ENCODE measurements at places on chromosomes 2 and 18. TPM values are rescaled to one million over a fixed set of nuclear protein-coding genes. Genes with fewer than 3 reads are reported as not detected.

The ZNF385B gene
- total RNA-seq, result 34.0 TPM

The IL36RN gene
- total RNA-seq, result not detected

The PIK3C3 gene
- 47.1 TPM for total RNA-seq

The PID1 gene
- total RNA-seq, result 37.0 TPM

The ID2 gene
- total RNA-seq, result 87.0 TPM

The IL36B gene
- total RNA-seq, result not detected

The CABYR gene
- 2.9 TPM for total RNA-seq

The UGT1A1 gene
- 0.24 TPM for total RNA-seq

The EVA1A gene
- 23.2 TPM for total RNA-seq

- peak; percentile 54 for DNase-seq
Measured at GRCh38 chr2:176553685-176554100, 284.5 kb downstream of the MTX2 start.

DNA sequence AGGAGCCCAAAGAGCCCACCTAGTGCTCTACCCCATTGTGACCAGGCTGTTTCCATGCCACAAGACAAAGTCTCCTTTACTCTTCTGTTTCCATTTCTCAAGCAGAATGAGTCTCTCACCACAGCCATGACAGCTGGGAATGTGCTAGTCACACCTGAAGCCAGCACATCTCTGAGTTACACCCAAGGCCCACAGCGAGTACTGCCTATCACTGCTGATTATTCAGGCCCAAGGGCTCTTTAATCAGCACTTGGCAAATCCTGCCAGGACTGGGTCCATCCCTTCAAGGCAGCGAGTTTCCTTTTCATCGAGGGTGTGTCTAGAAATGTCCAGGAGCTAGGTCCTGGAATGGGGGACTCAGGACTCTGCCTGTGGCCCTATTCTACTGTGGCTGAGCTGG lies 14.6 kb upstream of the PPP1R1C start:
- no peak for DNase-seq

- DNase-seq, result no peak
Measured at GRCh38 chr2:16653083-16653375, 12.6 kb downstream of the CYRIA start.

- DNase-seq, result no peak
Measured at GRCh38 chr2:205780645-205781044, 98.3 kb downstream of the NRP2 start.

- DNase-seq, result no peak
Measured at GRCh38 chr2:44723921-44724320, 217.6 kb upstream of the SIX3 start.

DNA sequence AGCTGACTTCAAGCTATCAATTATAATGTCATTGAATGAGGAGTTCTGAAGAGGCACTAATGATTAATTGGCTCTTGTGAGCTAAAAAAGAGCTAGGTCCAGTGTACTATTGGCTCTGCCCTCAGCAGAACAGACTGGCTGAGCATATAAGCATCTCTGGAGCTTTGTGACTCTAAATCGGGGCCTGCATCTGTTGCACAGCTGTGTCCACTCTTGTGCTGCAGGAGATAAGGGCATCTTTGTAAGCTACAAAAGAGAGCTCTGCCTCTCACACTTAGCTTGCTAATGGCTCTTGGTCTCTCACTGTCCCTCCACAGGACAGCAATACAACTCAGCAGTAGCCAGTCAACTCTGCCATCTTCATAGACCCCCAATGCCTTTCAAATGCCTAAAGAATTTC lies 61.5 kb upstream of the L3MBTL4 start:
- DNase-seq, result no peak

GRCh38 chr2:240567872-240568677 lies at the start of gene RNPEPL1:
TSS of gene RNPEPL1 (plus strand) at chr2:240568484. CDS start at chr2:240568587, 103 bp downstream.
- DNase-seq, result peak; percentile 93

GRCh38 chr2:169778446-169778845 lies 20.2 kb upstream of the SSB start:
- no peak for DNase-seq

DNA sequence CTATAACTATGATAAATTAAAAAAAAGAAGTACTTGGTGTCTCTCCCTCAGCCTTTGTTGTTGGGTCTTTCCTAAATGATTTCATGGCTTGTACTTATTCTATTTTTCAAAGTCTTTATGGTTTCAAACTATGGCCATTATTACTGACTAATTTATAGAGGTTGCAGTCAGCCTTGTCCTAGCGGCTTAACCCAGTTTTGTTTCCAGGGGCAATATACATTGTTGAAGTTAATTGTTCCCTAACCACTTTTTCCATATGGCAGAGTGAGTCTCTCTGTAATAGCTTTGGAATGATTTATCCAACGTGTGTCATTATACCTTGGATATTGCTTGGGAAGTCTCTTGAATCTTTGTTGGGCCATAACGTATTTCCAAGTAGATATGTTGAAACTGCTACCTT lies 408.8 kb downstream of the HRH4 start:
- no peak for DNase-seq

DNA sequence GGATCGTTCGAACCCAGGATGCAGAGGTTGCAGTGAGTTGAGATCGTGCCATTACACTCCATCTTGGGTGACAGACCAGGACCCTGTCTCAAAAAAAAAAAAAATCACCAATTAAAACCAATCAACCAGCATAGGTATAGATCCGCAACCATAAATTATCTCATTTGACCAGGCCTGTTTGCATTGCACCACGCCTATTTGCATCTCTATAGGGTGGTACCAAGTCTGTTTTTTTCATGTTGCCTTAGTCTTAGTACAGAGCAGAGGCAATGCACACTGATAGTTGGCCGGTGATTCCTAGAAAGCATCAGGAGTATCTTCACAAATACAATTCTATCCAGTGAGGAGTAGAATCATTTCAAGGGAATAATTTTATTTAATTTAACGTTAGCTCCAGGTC lies 9.3 kb upstream of the NPC1 start:
- no peak for DNase-seq

DNA sequence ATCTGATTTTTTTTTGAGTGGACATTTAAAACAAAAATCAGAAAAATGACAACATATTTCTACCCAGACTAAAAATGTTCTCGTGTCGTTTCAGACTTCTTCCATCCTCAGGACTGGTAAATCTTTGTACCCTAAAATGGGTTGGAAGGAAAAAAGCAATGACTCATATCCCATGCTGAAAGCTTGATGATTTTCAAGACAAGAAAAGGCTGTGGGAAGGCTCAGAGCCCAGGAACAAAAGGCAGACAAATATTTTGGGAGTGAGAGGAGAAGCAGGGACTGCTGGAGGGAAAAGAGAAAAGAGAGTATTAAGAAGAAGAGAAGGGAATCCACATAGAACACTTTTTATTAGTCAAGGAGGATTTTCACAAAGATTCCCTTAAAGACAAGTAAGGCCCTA lies 77.1 kb upstream of the CTAGE1 start:
- DNase-seq, result no peak

GRCh38 chr2:42049221-42050009 lies 1.6 kb downstream of the PKDCC start:
- no peak for DNase-seq

- no peak for DNase-seq
Measured at GRCh38 chr2:30823452-30823851, 16.2 kb upstream of the CAPN13 start.

DNA sequence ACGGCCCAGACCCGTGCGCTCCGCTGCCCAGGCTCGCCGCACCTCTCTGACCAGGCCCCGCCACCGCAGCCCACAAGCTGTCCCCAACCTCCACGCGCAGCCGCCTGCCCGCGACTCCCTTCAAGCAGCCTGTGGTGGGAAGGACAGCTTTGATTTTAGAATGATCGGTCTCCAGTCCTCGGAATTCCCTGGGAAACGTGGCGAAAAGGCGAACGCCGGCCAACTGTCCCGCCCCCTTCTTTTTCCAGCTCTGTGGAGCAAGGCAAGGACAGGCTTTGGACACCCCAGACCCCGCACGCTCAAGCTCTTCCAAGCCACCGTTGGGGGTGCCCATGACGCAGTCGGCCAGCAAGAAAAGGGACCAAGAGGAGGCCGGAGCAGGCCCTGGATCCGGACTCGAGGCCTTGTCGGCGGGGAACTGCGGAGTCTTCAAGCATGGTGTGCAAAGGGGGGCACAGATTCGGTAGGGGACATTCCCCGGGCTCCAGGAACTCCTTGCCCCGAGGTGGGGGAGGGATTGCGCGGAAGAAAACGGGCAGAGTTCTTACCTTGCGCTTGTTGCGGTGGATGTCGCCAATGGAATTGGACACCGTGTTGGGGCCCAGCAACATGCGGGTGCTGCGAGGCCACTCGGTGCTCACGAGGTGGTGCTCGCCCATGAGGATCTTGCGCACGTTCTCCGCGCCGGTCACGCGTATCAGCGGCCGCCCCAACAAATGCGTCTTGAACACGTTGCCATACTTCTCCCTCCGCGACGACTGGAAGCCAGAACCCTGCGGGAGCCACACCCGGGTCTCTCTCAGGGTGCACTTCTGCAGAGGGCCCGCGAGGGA lies 4.0 kb downstream of the CYP26B1 start:
- no peak for DNase-seq

GRCh38 chr18:52813635-52814416 lies 473.8 kb downstream of the DCC start:
- no peak for DNase-seq

DNA sequence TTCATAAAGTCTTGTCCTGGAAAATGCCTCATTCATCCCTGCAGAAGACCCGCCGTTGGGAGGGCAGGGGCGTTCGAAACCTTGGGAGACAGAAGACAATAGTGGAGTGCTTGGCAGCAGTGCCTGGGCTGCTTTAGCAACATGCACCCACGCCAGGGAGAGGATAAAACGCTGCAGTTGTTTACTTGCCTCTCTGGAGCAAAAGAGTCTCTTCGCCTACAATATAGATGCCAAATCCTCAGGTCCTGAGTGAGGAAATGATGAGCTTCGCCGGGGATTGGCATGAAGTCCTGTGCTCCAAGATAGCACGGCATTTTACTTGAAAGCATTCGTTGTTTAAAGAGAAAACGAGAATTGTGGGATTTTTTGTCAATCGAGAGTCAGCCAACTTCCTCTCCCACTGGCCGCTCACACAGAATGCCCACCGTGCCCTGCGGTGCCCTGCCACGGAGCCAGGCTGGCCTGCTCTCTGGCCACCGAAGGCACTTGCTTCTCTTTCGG lies 152.5 kb upstream of the POU3F3 start:
- DNase-seq, result no peak

DNA sequence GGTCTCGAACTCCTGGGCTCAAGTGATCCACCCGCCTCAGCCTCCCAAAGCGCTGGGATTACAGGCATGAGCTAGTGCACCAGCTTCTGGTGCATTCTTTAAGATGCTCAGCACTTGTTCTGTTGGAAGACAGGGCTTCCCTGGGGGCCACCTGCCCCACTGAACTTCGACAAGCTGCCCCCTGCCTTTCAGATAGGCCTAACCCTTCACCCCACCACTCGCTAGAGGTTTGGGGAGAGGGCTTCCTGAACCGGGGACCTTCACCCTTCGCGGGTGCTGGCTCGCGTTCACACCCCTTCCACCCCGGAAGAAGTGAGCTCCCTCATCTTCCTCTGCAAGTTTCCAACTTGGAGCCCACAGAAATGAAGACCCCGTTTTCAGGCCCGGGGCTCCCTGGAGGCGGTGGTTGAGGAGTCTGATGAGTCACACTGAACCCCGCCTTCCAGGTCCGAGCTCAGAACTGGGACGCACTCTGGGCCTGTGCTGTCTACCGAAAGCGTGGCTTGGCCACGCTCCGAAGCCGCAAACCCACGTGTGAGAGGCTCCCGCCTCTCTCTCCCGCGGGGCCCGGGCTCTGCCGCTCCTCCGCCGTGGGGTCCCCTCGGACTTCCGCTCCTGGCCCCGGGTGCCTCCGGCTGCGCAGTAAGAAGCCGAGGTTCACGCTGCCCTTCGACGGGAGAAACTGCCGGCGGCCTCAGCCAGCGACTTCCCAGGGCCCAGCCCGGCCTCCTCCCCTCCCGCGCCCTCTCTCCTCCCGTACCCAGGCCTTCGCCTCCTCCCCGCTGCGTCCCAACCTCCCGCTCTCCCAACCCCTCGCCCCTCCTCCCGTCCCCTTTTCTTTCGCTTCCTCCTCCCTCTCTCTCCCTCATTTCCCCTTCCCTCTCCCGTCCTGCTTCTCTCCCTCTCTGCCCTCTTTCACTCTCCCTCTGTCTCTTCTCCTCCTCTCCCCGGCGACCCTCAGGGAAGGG lies 47.5 kb upstream of the SP3 start:
- peak; percentile 81 for DNase-seq

DNA sequence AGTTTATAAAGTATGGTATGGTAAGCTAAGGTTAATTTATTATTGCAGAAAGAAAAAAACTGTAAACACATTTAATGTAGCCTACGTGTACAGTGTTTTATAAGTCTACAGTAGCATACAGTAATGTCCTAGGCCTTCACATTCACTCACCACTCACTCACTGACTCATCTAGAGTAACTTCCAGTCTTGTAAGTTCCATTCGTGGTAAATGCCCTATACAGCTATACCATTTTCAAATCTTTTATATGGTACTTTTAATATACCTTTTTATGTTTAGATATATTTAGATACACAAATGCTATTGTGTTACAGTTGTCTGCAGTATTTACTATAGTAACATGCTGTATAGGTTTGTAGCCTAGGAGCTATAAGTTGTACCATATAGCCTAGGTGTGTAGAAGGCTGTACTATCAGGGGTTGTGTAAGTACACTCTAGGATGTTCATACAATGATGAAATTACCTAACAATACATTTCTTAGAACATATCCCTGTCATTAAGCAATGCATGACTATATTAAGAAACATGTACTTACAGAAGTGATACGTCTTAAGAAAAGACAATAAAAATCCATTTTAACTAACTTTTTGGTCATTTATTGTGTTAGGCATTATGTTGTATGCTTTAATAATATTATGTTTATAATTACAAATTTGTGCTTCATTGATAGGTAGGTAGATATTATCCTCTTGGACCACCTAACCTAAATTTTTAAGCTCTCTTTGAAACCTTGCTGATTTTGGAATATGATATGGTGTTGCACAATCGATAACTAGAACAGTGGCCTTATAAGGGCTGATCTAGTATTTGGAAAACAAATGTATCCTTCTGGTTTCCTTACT lies 51.9 kb downstream of the VRK2 start:
- no peak for DNase-seq

DNA sequence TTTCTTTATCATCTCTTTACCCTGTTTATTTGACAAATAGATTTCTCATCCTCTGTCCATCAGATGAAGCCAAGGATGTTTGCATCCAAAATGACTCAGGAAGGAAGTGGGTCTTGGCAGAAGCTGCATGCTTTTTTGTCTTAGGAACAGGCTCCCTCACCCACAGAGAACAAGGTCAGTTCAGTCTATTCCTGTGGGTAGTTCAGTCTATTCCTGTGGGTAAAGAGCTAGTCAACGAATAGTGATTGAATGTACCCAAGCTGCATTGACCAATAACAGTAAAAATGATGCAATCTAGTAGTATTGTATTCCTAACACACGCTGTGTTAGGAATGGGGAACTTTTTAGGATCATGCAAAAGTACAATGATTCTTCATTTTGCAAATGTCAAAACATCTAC lies 290.8 kb upstream of the TANK start:
- DNase-seq, result no peak

Data from left lung (tissue), 14 donors.